ENCODE measurements at places on chromosomes 5 and 9. TPM values are rescaled to one million over a fixed set of nuclear protein-coding genes. Genes with fewer than 3 reads are reported as not detected.

The DPYSL3 gene
- total RNA-seq: 42.4 TPM

The SLC1A3 gene
- total RNA-seq: 4.3 TPM

The FOXD4L5 gene
- 0.04 TPM for total RNA-seq

The RANBP17 gene
- total RNA-seq: 7.1 TPM

The LECT2 gene
- total RNA-seq: not detected

The CFAP77 gene
- 0.48 TPM for total RNA-seq

The MPDZ gene
- total RNA-seq: 17.3 TPM

The XPA gene
- total RNA-seq: 10.9 TPM

The PCDHGB6 gene
- 3.6 TPM for total RNA-seq

The ZNF608 gene
- 50.2 TPM for total RNA-seq

DNA sequence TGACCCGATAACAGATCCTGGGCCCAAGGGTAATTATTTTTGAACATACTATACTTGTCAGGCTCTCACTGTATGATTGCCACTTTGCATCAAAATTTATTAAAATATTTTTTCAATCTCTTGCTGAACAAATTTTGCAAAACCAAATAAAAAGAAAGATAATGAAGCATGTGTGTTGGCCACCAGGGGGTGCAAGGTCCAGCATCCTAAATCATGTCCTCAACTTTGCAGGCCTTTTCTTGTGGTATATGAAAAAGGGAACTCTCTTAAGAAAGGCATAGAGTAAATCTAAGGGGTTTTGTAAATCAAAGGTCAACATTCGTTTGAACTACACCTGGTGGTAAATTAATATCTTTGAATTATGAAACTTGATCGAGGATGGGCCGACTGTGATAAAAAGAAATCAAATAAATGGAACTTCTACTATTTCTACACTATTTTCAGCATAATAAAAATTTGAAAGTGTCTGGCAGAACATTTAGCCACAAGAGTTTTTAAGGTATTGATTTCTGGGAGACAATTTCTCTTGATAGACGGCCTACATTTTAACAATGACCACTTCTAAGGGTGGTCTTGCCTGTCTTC lies 676.5 kb downstream of the DMRTA1 start:
- no peak for DNase-seq

DNA sequence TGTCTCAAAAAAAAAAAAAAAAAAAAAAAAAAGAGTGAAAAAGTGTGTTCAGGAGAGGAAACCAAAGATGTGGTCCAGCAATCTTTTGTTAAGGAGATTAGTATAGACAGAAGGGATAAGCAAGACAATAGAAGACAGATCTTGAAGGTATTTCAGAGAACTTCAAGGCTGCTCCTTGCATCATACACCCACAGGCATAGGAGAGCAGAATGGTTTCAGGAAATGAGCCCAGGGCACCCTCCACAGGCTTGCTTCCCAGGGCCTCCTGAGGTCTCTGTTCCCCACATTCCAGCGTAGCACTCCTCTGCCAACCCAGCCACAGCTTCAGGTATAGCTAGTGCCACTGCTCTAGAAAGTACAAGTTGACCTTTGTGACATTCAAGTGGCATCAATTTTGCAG lies 65.8 kb downstream of the FSTL4 start:
- DNase-seq: no peak

- no peak for DNase-seq
Measured at GRCh38 chr5:124701016-124701415, 45.4 kb downstream of the ZNF608 start.

- no peak for DNase-seq
Measured at GRCh38 chr9:130763331-130764171, 70.0 kb downstream of the EXOSC2 start.

- no peak for DNase-seq
Measured at GRCh38 chr5:66963559-66963971, 233.0 kb downstream of the CD180 start.

GRCh38 chr5:171743436-171744076 lies 42.1 kb upstream of the SMIM23 start:
- no peak for DNase-seq

- no peak for DNase-seq
Measured at GRCh38 chr5:152634586-152634985, 229.5 kb upstream of the NMUR2 start.

- no peak for DNase-seq
Measured at GRCh38 chr5:96601200-96601599, 61.0 kb upstream of the CAST start.

DNA sequence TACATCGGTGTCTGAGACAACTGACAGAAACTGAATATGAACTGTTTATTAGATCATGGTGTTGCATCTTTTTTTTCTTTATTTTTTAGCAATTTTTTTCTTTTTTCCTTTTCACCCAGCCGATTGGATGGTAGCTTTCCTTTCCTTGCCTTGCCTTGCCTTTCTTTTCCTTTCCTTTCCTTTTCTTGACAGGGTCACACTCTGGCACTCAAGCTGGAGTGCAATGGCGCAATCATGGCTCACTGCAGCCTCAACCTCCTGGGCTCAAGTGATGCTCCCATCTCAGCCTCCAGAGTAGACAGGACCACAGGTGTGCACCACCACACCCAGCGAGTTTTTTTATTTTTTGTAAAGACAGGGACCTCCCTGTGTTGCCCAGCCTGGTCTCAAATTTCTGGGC lies 2.8 kb downstream of the PDE6A start:
- no peak for DNase-seq

DNA sequence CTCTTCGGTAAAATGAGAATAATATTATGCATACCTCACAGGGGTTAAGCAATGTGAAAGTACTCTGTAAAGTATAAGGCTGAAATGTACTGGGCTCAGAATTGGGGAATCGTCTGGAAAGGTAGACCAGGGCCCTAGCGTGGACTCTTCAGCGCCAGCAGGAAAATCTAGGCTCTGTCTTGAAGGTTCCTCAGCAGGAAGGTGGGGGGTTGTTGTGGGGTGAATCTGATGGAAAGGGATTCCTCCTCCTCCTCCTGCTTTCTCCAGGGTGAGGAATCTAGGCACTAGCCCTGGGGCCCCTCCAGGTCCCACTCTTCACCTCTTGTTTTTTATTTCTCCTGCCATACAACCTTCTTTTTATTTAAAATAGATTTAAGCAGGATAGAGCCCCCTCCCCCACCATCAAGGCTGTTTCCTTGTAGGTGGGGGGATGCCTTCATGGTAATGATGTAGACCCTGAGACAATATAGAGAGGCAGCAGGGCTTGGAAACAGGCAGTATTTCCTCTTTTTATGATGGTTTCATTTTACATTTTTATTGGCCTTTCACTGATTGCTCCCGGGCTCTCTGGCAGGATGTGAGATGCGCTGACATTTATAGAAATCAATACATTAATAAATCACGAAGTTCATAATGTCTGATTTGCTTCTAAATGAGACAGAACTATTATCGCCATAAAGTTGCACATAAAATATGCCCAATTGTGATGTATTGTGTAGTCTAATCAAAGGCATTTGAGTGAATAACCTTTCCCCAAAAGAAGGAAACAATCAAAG lies 78.9 kb upstream of the GABRP start:
- DNase-seq: no peak

- no peak for DNase-seq
Measured at GRCh38 chr5:176359658-176360057, 1.9 kb downstream of the KIAA1191 start.

DNA sequence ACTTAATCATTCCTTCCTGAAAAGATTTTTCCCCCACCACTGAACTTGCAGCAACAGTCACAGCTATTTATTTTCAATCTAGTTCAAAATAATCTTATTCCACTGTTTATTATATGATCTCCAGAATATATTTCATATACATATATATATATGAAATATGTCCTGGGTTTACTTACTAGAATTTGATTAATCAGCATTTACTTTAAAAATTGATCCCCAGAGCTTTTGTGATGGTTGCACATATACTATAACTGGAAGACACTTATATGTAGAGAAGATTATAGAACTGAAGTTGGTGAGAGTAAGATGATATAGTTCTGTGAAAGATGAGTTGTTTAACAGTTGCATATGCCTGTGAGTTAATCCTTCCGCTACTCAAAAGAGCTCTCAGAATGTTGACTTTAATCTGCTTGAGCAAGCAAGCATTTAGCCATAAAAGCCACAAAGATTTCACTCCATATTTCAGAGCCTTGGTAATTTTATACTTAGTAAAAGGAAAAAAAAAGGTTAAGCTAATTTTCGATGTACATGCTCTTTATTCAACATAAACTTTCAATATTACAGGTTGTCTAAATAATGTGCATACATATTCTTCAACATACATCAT lies 399.3 kb upstream of the CDH9 start:
- peak; percentile 64 for DNase-seq

DNA sequence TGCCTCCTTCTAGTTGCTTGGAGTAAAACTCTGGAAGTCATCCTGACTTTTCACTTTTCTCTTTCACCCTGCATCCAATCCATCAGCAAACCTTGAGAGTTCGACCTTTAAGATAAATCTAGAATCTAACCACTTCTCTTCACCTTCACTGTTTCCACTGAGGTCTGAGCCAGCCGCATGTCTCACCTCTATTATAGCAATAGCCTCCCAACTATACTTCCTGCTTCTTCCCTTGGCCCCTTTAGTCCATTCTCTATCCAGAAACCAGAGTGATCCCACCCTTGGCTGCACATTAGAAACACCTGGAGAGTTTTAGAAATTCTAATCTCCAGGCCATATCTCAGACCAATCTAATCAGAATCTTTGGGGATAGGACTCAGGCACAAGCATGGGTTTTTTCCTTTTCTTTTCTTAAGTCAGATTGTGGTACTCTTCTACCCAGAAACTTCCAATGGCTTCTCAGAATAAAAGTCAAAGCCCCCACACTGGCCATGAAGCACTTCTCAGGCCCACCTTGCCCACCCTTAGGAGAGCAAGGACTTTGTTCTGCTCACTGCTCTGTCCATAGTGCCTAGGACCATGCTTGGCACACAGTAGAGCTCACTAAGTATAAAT lies 33.1 kb downstream of the MFAP3 start:
- DNase-seq: no peak

GRCh38 chr5:140165923-140166270 lies 9.1 kb upstream of the CYSTM1 start:
- no peak for DNase-seq

- no peak for DNase-seq
Measured at GRCh38 chr9:137299203-137299565, 2.9 kb downstream of the NRARP start.

DNA sequence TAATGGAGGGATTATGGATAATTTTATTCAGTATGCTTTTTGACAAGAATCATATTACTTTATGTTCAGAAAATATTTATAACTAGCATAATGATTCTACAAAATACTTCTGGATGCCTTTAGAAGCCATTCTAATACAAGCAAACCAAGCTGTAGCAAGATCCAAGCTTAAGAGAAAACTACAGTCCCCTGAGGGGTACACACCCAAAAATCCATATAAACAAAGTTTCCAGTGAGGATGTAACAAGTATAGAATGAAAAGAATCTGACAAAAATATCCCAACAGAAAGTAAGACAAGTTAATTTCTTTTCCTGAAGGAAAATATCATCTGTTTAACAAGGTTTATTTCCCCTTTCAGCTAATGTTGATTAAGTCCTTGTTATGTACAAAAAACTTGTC lies 53.9 kb downstream of the MLLT3 start:
- DNase-seq: no peak

DNA sequence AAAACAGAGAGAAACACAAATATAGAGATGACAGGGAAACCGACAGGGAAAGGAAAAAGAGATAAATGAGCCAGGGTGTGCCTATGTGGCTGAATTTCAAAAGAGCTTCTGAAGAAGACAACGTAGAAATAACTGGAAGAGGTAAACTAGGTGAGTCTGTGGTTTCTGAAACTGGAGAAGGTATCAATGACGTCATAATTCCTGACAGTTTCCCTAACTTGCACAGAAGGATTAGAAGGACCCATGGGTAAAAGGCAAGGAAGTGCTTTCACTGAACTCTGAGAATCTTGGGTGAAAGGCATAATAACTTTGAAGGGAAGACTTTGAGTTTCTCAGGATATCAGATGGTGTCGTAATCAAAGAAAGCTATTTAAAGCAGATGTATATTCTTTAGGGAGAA lies 790.8 kb upstream of the NUDT12 start:
- DNase-seq: no peak

DNA sequence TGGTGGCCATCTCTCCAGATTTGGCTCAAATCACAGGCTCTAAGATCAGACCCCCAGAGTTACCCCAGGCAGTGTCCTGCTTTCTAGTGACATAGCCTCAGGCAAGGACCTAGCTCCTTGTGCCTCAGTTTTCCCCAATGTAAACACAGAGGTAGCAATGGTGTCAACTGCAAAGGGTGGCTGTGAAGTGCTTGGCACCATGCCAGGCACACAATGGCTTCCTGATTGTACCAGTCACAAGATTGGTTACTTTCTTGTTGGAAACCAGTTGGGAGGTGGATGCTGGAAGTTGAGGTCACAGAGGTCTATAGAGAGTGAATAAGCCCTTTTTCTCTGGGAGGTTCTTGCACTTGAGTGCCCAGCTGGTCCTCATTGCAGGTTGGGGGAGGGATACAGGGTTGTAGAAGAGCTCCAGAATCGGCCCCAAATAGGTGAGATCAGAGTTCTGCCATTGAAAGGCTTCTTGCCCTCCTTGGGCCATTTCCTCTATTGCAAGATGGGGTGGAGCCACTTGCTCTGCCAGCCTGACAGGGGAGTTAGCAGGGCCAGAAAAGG lies 2.3 kb downstream of the STKLD1 start:
- DNase-seq: no peak

GRCh38 chr5:79856456-79857055 lies 134.5 kb downstream of the MTX3 start:
- DNase-seq: no peak

GRCh38 chr5:76522103-76522935 lies 100.9 kb downstream of the F2RL2 start:
- no peak for DNase-seq

DNA sequence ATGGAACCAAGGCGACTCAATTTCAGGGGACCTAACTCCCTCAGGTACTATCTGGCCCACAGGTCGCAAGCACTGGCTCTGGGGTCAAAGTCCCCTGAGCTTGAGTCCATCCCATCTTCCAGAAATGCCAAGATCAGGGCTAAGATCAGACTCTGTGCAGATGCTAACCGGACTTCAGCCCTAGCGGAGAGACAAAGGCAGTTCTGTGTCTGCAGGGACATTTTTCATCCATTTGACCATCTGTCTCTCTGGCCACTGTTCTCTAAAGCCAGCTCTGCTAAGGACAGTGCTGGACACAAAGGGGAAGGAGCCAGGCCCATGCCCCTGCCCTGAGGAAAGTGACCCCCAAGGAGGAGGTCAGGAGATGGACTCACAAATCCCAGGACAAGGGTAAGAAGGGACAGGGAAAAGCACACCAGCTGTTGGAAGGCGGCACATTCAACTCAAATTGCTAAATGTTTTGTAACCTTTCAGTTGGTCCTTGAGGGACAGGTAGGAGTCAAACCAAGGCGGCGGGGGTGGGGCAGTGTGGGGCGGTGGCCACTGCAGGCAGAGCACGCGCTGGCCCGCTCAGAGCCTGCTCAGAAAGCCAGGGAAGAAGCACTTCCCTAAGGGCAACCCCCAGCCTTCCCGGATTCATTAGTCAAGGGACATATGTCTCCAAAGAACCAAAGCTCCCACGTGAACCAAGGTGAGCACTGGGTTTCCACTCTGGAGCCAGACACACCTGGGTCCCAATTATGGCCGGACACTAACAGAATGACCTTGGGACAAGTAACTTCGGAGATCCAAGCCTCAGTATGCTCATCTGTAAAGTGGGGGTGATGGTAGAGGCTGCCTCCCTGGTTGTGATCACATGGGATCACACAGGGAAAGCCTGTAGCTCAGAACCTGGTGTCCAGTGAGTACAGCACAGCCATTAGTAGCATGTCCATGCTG lies 42.8 kb downstream of the STK10 start:
- no peak for DNase-seq

GRCh38 chr5:39192450-39193160 lies 26.8 kb downstream of the FYB1 start:
- no peak for DNase-seq

- DNase-seq: no peak
Measured at GRCh38 chr9:93022721-93023520, 35.6 kb upstream of the SUSD3 start.

- peak; percentile 25 for DNase-seq
Measured at GRCh38 chr9:115883467-115884329, 269.9 kb upstream of the PAPPA start.

Measured in kidney epithelial cell (primary cell).